ENCODE measurements at places on chromosomes 2 and 18.

DNA sequence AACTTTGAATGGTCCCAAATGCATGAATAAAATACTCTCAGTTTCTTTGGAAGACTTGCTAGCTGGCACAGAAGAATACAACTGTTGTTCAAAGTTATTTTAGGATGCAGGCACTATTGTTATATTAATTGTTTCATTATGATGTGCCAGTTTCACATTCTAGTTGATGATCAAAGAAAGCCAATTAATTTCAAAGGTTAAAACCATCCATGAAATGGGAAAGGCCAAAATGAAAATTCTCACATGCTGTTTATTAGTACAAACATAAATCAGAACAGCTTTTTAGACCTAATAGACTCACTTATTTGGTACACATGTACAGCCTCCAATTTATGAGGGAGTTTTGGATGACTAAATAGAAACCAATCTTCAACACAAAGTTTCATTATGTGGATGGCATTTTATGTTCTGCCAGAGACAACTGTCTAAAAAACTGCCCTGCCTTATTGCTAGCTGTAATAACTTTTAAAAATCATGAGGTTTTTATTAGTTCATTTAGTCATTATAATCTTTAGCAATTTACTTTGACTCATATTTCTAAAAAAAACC is 42.2 kb downstream of the RFTN2 start:
- DNase-seq = no peak

DNA sequence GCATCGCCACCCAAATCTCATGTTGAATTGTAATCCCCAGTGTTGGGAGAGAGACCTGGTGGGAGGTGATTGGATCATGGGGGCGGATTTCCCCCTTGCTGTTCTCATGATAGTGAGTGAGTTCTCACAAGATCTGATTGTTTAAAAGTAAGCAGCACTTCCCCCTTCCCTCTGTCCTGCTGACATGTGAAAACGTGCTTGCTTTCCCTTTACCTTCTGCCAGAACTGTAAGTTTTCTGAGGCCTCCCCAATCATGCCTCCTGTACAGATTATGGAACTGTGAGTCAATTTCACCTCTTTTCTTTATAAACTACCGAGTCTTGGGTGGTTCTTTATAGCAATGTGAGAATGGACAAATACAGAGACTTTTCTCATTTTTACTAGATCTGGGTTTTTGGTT is 161.4 kb upstream of the SP5 start:
- DNase-seq = no peak

GRCh38 chr18:28127763-28128658 is 48.9 kb downstream of the CDH2 start:
- DNase-seq = no peak

DNA sequence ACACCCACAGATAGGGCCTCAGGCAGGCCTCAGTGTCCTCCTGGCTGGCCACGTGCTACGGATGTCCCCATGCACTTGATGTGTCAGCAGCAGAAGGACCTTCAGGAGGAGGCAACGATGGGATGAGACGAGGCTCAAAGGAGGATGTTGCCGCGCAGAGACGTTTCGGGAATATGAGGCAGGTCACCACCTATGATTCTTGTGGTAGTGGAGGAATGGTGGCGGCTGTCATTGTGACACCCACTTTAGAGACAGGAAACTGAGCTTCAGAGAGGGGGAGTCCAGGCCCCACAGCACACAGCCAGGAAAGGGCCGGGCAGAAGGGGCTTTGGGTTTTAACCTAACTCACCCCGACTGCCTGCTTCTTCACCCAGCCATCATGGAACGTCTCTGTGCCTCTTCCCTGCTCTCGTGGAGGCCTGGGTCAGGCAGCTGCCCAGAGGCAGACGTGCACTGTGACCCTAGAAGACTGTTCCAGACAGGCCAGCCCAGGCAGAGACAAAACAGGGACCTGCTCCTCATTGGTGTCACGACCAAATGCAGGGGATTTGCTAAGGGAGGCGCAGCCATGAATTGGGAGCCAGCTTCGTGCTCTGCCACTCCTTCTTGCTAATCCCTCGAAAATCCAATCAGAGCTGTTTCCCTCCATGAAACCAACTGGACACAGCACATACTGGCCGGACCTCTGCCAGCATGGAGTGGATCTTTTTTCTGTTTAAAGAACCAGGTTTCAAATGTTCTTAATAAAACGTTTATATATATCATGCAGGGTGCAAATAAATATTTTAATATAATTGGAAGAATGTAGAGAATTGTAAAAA is 169.2 kb downstream of the ASB1 start:
- no peak for DNase-seq

DNA sequence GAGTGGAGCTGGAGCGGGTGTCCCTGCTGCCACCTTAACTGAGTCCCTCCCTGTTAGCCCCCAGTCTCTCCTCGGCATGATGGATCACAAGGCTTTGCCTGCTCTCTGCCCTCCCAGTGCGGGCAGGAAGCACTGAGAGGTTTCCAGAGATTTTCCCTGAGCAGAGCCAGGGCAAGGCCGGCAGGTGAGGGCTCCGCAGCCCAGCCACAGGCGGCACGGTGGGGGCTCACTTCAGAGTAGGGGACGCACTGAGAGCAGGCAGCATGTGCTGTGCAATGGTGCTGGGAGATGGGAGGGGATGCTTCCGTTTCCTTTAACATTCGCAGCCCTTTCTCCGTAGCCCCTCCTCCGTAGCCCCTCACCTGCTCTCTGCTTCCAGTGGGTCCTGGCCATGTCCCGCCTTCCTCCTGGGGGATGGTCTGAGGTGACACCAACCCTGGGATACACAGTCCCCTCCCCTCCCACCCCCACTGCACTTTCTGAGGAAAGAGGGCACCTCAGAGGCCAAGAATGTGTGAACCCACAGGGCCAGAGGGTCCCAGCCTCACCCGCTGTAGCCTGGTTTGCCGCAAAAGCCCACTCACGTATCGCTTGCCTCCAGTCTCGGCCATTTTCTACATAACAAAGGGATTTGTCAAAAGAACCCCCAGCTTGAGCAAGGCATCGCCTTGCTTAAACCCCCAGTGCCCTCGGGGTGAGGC is 10.7 kb downstream of the KCNF1 start:
- DNase-seq = no peak

GRCh38 chr2:100844514-100844913 is 24.6 kb downstream of the NPAS2 start:
- DNase-seq = no peak

GRCh38 chr2:106165029-106165428 is 29.1 kb downstream of the UXS1 start:
- no peak for DNase-seq

DNA sequence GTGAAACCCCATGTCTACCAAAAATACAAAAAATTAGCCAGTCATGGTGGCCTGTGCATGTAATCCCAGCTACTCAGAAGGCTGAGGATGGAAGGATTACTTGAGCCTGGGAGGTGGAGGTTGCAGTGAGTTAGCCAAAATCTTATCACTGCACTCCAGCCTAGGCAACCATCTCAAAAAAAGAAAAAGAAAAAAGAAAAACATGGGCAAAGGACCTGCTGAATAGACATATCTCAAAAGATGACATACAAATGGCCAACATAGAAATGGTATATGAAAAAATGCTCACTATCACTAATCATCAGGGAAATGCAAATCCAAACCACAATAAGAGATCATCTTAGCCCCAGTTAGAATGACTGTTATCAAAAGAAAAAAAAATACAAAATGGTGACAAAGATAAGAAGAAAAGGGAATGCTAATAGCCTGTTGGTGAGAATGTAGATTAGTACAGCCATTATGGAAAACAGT is 1.4 kb upstream of the TGOLN2 start:
- DNase-seq = no peak

DNA sequence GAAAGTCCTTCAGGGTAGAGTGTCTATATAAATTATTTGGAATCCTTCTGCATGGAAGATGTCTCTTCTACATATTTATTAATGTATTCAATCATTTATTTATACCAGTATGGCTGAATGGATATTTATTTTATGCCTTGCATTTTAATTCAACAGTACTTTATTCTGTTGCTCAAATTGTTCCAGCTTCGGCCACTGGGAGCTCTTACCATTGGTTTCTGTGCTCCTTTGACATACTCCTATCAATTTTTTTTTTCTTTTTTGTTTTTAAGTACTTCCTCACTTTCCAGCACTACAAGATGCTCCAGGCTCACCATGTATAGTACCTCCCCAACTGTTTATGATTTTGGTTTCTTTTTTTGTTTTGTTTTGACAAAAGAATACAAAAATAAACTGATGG is 39.4 kb upstream of the WIPF1 start:
- DNase-seq = no peak

DNA sequence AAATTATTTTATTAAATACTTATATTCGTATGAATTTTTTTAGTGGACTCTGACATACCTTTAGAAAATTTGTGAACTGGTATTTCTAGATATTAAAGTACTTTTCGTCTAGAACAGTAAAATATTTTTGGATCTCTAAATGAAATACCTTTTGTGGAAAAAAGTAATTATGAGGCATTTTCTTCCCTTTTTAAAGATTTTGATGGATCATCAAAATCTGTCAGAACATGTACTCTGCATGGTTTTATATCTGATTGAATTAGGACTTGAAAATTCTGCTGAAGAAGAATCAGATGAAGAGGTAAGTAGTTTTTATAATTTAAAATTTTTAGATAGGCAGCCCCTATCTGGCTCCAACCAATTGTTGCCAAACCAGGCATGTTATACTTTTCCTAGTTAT is 118.8 kb downstream of the UBR3 start:
- DNase-seq = no peak

DNA sequence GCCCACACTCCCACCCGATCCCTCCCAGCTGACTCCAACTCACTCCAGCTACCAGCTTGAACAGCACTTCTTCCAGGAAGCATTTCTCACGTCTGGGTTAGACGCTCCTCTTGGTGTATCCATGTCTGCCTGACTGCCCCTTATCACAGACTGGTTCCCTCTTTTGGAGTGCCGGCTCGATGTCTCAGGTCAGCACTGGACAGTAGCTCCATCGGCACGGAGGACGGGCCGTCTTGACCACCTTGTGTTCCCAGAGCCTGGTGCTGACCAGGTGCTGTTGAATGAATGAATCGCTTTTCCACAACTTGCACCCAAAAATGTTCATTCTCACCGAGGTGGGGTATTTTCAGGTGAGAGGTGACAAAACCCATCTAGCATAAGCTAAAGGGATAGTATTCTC is 71.8 kb downstream of the LBH start:
- DNase-seq = no peak

Data from brain pericyte (primary cell).